ENCODE measurements at places on chromosomes 3 and 15.

- DNase-seq: no peak
Measured at GRCh38 chr3:152054315-152054714, 180.9 kb downstream of the SUCNR1 start.

DNA sequence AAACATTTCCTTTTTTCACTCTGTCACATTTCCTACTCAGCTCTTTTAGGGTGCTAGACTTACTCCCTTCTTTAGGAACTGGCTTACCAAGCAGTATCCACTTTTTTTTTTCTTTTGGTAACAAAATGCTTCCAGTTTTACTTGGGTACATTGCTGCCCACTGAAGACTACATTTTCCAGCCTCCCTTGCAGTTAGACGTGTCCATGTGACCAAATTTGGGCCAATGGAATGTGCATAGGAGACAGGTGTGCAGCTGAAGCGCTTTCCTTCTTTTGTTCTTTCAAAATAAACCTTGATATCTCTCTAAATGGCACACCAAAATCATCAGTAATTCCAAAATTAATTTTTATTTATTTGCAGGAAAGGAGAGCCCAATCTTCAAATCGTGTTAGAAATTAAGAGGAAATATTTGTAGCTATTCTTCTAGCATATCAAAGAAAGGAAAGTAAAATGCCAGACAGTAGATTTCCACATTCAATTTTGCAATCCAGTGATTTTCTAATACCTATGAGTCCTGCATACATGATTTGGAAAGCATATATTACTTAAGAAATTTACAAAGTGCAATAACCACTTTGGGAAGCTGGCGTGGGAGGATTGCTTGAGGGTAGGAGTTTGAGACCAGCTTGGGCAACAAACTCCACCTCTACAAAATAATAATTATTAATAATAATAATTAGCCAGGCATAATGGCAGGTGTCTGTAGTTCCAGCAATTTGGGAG lies 422.0 kb upstream of the FRG2C start:
- DNase-seq: no peak

DNA sequence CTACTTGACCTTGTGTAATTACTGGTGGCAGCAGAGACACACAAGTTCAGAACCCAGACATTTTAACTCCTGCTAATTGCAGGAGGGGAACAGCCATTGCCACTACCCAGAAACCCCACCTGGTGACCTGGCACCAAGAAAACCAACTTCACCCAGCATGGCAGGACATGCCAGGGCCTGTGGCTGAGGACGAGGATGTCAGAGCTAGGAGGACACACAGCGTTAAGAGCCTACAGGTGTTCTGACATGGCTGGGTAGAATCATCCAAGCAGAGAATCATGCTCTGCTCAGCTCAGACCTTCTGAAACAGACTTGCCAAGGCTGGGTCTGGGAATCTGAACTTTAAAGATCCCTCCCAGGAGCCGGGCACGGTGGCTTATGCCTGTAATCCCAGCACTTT lies 11.7 kb upstream of the SPATA12 start:
- DNase-seq: no peak

GRCh38 chr3:172171396-172172075 lies 132.2 kb downstream of the FNDC3B start:
- DNase-seq: no peak

DNA sequence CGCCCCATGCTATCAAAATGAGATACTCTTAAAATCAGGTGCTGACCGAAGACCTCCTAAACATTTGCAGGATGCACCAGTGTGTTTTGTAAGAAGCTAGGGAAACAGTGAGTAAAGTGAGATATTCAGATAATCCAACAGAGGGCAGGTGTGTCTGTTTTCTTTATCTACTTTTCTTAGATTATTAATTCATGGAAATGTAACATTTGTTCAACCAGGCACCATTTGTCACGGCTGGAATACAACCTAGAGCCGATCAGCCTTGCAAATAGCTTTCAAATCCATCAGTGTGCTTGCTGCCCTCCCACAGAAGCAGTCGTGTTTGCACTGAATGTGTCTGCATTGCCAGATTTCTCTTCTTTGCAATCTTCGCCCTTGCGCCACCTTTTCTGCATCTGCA lies 201.9 kb upstream of the CHRM5 start:
- no peak for DNase-seq

DNA sequence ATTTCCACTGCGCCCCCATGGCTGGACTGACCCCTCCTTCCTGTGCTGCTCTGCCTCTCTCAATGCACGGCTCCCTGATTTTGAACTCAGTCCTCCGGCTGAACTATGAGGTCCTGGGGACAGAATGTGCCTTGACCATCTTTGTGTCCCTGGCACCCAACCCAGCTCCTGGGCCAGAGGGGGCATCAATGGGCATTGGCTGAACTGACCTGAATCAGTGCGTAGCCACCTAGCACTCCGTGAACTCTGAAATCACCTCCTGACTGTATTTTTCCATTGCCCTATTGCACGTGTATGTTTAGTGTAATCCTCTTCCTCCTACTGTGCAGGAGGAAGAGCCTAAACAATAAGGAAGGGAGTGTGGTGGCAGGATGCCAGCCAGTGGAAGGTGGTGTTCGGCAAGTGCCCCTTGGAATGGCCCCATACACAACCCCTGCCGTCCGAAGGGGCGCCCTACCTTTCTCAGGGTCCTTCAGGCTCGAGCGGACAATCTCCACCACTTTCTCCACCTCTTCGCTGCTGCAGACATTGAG lies 33.5 kb downstream of the BDH1 start:
- no peak for DNase-seq

DNA sequence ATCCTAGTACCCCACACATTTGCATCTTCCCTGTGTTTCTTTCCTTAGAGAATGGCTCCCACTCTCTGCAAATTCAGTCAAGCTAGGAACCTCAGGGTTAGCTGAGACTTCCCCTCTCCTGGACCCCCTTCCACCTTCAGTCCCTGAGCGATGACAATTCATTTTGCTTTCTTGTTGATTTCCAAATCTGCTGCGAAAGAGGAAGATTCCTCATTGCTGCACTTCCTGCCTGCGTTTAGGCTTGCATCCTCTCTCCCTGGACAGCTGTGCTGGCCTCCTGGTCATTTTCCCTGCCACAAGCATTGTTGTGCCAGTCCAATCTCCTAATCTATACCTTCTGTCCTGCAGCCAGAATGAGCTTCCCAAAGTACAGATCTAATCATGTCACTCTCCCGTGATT lies 12.3 kb upstream of the DGKG start:
- no peak for DNase-seq

DNA sequence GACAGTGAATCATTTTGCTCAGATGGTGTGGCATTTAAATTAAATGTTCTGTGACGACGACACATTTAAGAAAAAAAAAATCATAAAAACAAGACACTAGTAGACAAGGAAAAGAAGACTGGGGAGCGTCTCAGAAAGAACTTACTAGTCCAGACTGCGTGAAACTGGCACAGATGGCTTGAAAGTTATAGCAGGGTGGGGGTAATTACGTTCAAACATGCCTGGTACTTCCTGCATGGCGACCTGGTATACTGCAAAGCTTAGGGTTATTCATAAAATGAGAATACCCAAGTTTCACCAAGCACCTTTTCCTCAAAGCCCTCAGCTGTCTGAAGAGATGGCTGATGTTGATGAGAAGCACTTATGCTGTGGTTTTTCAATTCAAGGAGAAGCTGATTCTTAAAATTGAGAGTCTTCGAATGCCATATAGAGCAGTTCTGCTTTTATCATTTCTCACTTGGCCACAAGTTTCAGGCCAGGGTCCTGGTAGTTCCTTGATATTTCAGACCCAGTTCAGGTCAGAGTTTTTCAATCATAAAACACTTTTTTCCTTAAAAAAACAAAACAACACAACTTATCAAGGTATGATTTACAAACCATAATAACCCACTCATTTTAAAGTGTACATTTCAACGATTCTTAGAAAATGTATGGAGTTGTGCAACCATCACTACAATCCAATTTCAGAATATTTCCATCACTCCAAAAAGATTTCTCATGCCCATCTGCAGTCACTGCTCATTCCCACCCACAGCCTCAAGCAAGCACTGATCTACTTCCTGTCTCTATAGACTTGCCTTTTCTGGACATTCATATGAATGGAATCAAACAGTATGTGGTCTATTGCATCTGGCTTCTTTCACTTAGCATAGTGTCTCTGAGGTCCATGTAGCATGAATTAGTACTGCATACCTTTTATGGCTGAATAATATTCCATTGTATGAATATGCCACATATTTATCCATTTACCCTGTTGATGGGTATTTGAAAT lies 24.7 kb downstream of the PCOLCE2 start:
- DNase-seq: no peak

GRCh38 chr3:159127021-159127392 lies 325.2 kb downstream of the MFSD1 start:
- no peak for DNase-seq

GRCh38 chr3:151165226-151165625 lies 37.8 kb downstream of the GPR171 start:
- DNase-seq: no peak

DNA sequence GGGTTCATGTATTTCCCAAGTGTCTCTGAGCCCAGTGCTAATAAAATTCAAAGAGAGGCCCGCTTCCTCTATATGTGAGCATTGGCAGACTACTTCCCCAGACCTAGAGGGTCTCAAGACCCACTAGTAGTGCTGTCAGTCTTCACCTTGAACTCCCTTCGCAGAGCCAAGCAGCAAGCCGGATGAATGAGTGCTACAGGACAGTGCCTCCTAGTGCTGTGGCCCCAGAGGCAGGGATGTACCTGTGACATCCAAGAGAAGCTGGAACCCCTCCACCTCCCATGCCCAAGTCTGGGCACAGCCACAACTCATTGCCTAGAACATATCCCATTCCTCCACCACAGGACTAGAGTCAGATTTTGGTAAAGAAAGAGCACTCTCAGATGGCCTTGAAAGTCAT lies 37.2 kb upstream of the MASP1 start:
- no peak for DNase-seq

- DNase-seq: no peak
Measured at GRCh38 chr15:49045751-49046219, 461 bp downstream of the SECISBP2L start.

- DNase-seq: no peak
Measured at GRCh38 chr15:85934691-85935090, 140.0 kb upstream of the KLHL25 start.

DNA sequence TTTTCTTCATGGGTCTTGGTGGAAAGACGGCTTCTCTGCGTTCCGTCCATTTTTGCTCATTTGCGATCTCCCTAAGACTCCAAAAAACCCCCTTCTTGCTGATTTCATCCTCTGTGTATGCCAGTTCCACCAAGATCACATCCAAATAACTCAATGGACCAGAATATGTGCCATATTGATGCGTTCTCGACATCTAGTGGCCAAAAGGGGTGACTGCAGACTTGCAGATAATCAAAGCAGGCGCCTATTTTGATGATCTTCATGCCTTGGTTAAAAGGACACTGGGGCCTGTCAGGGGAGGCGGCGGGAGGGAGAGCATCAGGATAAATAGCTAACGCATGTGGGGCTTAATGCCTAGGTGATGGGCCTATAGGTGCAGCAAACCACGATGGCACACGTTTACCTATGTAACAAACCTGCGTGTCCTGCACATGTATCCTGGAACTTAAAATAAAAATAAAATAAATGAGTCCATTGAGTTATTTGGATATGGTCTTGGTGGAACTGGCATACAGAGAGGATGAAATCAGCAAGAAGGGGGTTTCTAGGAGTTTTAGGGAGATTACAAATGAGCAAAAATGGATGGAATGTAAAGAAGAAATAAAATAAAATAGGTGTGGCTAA lies 104.2 kb upstream of the RAD18 start:
- DNase-seq: no peak

- DNase-seq: no peak
Measured at GRCh38 chr3:10196389-10197052, 31.8 kb downstream of the IRAK2 start.

DNA sequence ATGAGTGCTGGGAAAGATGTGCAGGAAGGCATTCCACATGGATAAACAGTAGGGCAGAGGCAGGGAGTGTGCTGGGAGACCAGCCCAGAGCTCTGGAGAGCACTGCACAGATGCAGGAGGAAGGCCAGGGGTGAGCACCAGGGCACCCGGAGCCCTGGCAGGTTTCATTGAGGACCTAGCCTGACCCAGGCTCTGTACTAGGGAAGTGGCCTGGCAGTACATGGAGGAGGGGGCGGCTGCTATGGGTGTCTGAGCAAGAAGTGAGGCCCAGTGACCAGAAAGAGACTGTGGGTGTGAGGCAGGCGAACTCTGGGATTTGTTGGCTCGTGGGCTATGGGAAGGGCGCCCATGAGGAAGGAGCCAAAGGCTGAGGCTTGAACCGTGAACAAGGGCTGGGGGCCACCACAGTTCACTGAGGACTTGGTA lies 139.1 kb downstream of the DNAJB8 start:
- no peak for DNase-seq

DNA sequence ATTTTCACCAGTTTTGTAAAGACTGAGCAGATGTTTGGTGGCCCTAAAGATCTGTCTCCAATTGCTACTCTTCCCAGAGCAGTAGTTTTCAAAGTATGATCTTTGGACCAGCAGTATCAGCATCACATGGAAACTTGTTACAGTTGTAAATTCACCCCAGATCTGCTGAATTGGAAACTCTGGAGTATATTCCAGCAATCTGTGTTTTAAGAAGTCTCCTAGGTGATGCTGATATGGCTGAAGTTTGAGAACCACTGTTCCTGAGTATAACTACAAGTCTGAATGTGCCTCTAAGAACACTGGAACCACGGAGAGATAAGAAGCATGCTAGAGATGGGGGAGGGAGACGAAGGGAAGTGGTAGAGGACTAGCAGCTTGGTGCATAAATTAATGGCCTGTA lies 45.7 kb downstream of the NUDT16 start:
- DNase-seq: no peak

DNA sequence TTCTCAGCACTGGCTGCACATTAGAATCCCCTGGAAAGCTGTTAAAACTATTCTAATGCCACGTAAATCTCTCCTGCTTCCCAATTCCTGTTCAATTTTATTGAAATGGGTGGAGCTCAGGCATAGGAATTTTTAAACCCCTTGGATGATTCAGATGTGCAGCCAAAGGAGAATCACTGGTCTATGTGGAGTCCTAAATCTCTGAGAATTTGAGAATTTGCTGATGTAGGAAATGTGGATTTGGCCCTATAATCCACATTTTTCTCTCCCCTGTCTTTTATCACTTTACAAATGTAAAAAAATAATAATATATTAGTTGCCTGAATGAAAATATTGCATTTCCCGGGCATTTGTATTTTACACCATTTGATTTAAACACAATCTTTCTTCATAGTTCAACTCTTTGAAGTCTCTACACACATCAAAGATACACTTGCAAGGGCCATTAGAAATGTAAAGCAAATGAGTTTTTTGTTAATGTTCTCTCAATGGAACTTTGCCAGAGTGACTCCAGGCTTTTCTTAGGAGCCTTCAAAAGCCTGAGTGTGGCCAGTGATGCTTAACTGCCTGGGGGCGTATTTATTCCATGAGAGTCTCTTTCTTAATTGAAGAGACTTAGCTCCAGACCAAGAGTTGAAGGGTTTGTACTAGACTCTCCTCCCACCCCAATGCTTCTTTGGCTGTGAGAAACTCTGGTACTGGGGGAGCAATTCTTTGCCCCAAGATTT lies 48.8 kb upstream of the PTX3 start:
- DNase-seq: no peak

DNA sequence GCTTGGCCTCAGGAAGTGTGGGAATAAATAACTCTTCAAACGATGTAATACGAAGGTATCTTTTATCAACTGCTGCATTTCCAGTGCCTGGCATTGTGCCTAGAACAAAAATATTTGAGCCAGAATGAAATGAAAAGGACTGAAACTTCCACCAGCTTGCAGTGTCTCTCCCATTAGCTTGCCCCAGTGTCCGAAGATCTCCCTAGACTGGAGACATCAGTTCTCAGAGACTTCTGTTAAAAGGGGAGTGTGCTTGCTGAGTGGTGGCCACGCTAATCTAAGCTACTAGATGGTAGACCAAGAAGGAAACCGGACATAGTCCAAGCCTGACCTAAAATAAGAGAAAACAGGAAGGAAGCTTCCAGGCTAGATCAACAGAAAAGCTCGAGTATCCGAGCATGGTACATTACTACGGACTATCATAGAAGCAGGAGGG lies 28.6 kb downstream of the KCNAB1 start:
- DNase-seq: no peak

Measured in stimulated activated CD8-positive, alpha-beta memory T cell treated with anti-CD3 and anti-CD28 coated beads, Interleukin-15, amount 100 ng/mL, for 1 hour (primary cell).